ENCODE measurements at places on chromosomes 2 and 18. TPM values are rescaled to one million over a fixed set of nuclear protein-coding genes. Genes with fewer than 3 reads are reported as not detected.

DNA sequence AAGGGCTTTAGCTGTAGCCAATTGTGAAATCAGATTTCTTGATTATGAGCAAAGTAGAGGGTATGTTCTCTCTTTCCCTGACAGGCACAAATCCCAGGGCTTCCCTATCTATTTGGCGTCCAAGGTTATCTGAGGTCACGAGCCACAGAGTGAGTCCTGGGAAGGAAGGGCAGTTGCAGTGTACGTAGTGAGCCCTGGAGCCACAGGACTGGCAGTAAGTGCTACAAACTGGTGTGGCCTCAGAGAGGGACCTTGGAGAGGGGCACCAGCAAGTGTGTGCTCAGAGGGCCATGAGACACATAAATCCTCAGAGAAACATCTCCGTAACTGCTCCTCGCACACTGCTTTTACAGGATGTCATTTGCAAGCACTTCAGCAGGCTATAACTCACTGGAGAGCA is 115.5 kb upstream of the SH3BP4 start:
- no peak for DNase-seq

GRCh38 chr2:225494100-225494459 is 94.6 kb downstream of the NYAP2 start:
- DNase-seq = no peak

- no peak for DNase-seq
Measured at GRCh38 chr2:196957442-196957841, 30.9 kb upstream of the PGAP1 start.

DNA sequence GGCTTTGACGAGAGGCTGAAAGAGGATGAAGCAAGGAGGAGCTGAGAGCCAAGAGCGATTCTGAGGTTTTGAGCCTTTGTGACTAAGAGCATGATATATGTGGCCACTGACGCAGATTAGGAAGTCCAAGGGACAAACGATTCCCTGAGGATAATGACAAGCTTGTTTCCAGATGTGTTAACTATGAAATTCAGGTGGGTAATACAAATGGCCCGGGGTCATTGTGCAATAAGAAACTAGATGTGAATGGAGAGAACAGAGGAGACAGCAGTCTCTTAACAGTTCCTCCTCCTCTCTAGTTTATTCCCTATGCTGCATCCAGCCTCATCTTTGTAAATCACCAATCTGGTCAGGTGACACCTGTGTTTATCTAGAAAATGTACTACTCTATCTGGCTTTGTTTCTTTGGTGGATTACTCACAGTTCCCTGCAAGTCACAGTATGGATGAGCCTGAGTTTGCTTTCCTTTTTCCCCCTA is 84.2 kb downstream of the SOCS6 start:
- peak; percentile 78 for DNase-seq

TTLL4 gene
- total RNA-seq = 12.1 TPM

- no peak for DNase-seq
Measured at GRCh38 chr2:64157792-64158191, 13.6 kb upstream of the PELI1 start.

DNA sequence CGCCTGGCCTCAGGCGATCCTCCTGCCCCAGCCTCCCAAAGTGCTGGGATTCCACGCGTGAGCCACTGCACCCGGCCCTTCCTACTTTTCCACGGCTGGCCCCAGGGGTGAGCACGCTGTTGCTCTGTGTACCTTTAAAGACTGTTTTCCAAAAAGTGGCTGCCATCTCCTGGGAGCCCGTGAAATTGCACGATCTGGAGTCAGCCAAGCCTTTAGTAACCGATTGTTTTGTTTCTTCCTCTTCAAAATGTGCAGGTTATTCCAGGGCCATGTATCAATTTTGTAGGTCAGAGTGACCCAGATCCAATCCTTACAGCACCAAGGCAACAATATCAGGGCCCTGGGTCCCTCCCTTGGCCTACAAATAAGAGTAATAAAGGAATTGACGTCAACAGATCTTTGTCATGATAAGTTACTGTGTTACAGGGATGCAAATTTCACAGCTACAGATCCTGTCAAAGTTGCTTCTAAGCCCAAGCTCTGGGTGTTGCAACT is 135.6 kb upstream of the ZNF236 start:
- peak; percentile 27 for DNase-seq

DNA sequence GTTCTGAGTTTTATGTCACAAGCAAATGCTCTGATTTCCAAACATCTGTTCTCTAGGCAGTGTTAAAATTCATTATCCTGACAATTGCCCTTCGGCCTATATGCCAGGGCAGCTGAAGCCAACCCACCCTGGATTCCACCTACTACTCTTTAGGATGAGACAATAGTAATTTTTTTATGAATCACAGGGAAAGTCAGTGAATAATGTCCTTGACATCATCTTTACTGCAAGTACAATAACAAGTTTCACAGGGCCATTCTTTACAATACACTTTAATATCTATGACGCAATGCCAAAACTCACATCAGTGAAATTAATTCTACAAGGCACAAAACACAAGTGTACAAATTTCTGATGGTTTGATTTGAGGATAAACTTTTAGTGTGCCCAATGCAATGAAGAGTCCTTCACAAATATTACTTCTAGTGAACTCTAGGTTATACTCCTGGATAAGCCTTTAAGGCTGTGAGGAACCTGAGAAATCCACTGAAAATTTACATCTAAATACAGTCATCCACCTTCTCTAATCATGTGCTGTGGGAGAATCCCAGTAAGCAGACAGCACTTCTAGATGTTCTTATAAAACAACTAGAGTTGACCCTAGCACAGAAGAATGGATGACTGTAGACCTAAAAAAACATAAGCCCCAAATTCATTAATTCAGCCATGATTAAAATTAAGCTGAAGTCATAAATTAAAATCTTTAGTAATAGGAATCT is 77.3 kb upstream of the CTLA4 start:
- DNase-seq = peak; percentile 72

GCG gene
- total RNA-seq = 0.17 TPM

GRCh38 chr2:231810905-231811304 is 24.7 kb downstream of the COPS7B start:
- peak; percentile 77 for DNase-seq

DNA sequence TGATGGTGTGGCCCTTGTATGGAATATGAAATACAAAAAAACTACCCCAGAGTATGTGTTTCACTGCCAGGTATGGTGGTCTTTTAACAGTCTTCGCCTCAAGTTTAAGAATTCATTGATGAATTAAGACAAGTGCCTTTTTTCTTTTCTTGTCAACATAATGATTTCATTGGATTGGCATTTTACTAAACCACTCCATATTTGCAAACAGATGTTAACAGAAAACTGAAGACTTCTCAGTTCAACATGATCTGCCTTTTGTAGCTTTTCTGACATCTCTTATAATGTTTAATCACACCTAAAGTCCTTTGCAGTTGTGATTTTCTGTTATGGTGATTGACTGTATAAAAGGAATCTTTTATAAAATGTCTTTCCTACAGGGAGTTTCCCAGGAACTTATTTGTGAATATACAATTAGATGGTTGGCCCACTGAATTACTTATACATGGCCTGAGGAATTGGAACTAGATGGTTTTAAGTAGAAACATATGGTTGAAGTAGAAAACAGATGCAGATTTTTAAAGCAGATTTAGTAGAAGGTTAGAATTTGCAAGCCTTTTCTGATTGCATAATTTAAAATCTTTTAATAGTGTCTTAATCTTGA is 39.7 kb downstream of the DYNC1I2 start:
- peak; percentile 18 for DNase-seq

- no peak for DNase-seq
Measured at GRCh38 chr18:75204732-75205513, 4.0 kb downstream of the PTGR3 start.

DNA sequence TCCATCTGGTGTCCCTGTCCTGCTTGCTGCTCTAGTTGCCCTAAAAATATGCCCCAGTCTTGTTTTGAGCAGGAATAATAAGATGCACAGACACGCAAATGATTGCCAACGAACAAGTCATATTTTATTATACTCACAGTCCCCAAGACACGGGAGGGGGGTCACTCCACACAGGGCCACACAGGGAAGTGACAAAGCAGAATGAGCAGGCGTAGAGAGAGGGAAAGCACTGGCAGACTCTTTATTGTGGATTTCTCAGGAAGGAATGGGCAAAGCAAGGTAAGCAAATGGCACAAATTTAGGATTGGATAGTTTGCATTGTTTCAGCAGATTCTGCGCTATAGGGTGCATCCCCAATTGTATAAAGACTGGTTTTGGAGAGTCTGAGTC is 20.7 kb upstream of the ZDBF2 start:
- DNase-seq = no peak

DNA sequence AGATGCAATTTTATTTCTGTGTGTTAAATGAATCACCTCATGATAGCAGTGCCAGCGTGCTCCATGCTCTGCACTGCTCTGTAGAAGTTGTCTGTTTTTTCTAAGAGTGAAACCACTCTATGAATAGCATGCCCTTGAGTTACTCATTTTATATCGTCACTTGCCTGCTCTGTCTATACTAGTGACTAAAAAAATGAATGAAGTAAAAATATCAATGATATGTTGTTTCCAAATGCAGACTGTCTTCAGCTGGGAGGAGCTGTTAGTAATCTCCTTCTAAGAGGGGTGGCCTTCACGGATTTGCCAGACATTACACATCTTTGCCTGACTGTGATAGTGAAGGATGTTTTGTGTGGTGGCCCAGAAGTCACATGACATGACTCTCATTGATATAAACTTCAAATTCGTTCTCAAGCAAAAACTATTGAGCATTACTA is 852.1 kb downstream of the CNTNAP5 start:
- no peak for DNase-seq

- no peak for DNase-seq
Measured at GRCh38 chr18:48365965-48366364, 43.2 kb downstream of the ZBTB7C start.

DNA sequence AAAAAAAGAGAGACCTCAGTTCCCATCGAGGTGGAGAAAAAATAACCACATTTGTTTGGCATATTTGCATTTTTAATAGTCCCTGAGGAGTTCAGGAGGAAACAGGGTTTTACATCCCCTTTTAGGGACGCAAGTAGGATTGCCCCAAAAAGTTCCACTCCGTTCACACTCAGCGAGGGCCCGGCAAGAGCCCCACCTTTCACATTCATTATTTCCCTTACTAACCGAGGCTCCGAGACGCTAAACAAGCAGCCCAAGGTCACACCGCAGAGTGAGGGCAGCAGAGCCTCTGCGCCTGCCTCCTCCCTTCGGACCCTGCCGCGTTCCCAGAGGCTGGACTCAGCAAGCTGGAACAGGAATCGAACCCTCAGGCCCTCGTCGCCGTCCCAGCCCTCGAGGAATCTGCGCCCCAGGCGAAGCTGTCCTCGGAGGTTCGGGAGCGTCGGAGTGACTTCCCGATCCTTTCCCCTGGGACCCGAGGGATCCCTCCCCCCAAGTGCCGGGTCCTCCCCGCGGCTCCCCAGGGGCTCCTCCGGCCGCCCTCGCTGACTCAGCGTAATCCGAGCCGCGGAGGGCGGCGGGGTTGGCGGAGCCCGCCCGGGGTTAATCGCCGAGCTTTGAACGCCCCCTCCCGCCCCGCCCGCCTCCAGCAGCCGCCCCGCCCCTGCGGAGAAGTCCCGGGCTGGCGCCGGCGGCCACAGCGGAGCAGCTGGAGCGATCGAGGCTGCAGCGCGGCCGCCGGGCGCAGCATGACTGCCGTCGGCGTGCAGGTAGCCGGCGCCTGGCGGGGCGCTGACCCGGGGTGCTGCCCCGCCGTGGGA is at the start of gene TMEM37:
TMEM37 (plus strand) TSS at position 700 of the 821 bp plus-strand sequence; CDS start at position 750, 50 bp downstream.
- DNase-seq = peak; percentile 46

SERPINB10 gene
- total RNA-seq = not detected

DNA sequence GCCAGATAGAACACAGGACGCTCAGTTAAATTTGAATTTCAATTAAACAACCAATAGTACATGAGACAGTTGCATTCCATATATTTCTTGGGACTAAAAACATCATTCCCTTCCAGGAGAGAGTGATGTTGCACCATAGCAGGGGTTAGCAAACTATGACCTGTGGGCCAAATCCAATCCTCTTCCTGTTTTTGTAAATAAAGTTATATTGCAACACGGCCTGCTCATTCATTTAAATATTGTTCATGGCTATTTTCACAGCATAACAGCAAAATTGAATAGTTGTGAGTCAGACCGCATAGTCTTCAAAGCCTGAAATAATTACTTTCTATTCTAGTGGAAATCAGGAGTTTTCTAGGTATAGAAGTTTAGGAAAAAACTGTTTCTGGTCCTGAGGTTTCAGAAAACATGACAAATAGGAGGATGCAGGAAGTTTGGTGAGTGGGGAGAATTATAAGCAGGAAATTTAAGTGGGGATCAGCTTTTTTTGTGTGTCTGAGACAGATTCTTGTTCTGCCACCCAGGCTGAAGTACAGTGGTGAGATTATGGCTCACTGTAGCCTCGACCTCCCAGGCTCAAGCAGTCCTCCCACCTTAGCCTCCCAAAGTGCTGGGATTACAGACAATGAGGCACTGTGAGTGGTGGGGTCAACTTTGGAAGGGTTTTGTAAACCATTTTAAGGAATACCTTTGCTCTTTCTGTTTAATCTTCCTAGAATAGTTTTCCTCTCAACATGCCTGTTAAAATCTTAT is 131.5 kb downstream of the SOCS6 start:
- DNase-seq = peak; percentile 76

DNA sequence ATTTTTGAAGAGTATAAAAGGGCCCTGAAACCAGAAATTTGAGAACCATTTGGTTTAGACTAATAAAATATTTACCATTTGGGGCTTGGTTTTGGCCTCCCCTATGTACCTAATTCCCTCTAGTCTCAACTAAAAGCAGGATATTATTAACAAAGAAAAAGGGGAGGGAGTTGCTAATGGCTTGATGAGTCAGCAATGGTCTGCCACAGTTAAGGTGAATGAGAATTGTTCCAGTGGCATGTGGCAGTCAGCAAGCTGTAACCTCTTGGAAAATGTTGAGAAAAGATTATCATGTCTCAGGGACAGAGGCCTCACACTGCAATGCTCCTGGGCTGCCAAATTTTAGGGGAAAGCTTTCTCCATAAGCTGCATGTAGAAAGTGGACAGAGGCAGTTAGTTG is 20.1 kb upstream of the SLC39A10 start:
- peak; percentile 8 for DNase-seq

Data from LHCN-M2 (cell line).